ENCODE measurements at places on chromosomes 1 and 21. TPM values are rescaled to one million over a fixed set of nuclear protein-coding genes. Genes with fewer than 3 reads are reported as not detected.

DNA sequence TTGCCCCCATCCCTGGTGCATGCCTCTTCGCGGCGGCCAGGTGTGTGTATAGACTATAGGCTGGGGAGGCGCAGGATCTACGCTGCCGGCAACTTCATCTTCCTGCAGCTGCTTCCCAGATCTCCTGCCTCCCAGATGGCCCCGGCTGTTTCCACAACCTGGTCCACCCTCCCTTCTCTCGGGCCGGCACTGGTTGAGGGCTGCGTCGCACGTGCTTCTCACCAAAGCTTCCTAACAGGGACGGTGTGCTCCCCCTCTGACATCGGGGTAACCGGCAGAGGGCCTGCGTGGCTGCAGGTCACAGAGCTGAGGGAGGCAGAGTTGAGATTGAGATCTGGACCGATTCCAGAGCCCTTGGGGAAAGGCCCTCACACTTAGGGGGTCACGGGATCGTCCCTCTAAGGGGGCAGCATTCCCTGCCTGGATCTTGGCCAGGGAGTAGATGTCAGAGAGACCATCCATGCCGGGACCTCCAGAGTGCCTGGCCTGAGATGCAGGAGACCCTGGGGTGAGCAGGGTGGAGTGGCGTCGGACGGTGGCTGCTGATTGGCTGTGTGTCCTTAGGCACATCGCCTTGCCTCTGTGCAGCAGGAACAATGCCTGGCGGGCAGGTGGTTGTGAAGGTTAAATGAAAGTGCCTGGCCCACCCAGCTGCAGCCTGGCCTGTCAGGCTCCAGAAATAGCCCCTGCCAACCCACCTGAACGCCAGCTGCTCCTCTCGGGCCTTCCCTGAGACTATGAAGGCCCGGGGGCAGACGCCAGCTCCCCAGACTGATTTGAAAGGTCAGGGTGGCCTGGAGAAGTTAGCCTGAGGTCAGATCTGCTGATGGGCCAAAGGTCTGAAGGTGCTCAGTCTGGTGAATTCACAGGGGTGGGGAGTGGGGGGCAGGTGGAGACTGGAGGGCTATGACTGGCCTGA is 6.1 kb upstream of the MASP2 start:
- DNase-seq: no peak
- H3K36me3 ChIP-seq: peaks cover 10% of the 10 kb centered on the region
- H3K27me3 ChIP-seq: no peaks in the 10 kb centered on the region

DNA sequence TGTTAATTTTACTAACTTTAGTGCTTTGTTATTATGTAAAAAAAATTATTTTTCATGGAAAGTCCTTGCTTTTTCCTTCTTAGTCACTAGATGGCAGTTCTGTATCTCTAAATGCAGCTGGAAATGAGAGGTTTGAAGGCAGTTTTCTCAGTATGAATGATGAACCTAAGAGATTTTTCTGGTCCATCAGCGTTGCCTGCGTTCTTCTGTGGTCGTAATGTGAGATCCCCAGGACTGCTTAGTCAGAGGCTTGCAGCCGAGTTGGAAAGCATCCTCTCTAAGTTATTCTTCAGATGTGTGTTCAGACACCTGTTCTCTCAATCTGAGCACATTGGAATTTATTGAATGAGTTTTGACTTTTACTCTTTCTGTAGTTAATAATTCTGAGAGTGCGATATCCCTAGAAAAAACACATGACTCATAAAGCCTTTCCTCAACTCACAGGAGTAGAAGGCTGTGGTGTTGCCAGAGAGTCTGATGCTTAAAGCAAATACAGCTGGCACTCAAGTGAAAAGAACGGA is 99.3 kb downstream of the FMN2 start:
- no peak overlapping the region for H3K4me3 ChIP-seq
- no peak for DNase-seq
- no peaks in the 10 kb centered on the region for H3K4me1 ChIP-seq

DNA sequence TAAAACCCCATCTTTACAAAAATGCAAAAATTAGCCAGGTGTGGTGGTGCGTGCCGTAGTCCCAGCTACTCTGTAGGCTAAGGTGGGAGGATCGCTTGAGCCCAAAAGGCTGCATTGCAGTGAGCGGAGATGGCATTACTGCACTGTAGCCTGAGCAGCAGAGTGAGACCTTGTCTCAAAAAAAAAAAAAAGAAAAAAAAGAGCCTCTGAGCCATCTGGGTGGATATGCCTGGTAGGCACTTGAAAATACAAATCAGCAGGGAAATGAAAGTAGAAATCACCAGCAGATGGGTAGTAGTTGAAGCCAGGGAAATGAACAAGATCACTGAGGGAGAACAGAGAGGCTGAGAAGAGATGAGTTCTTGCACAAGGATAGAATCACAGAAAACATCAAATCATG is 131.0 kb upstream of the HMCN1 start:
- no peak for DNase-seq
- no peak overlapping the region for H3K27ac ChIP-seq
- no peaks in the 10 kb centered on the region for H3K4me1 ChIP-seq
- H3K36me3 ChIP-seq: no peaks in the 10 kb centered on the region
- H3K4me3 ChIP-seq: no peak overlapping the region
- no peaks in the 10 kb centered on the region for H3K27me3 ChIP-seq

GRCh38 chr1:30316056-30316455 is 407.3 kb downstream of the MATN1 start:
- no peak overlapping the region for H3K27ac ChIP-seq
- H3K36me3 ChIP-seq: no peaks in the 10 kb centered on the region
- H3K4me1 ChIP-seq: no peaks in the 10 kb centered on the region

DNA sequence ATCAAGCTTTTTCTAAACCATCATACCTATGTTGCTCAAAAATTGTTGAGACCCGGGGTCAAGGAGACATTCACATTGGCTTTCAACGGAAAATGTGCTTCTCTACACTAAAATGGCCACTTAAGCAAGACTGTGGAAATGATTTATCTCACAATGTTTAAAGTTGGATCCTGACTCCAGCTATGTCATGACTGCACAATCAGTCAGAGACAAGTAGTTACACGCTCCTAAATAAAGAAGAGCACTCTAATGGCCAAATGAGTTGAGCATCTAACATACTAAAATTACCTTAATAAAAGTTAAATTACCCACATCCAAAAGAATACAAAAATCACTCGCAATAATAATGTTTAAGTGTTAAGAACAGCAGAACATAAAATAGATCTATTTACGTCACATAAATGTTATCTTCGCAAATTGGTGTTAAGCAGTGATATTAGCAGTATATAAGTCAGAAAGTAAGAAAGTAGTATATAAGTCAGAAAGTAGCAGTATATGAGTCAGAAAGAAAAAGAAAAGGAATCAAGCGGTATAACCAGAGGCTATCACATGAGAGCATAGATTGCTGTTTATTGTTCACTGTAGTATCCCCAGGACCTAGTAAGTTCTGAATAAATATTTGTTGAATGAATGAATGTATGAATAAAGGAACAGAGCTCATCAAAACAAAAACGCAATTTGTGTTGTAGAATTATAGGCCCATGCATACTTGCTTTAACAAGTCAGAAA is 28.4 kb downstream of the ZNF281 start:
- H3K27ac ChIP-seq: no peak overlapping the region
- no peak for DNase-seq
- H3K27me3 ChIP-seq: no peaks in the 10 kb centered on the region
- no peaks in the 10 kb centered on the region for H3K36me3 ChIP-seq
- peaks cover 9% of the 10 kb centered on the region for H3K4me1 ChIP-seq

DNA sequence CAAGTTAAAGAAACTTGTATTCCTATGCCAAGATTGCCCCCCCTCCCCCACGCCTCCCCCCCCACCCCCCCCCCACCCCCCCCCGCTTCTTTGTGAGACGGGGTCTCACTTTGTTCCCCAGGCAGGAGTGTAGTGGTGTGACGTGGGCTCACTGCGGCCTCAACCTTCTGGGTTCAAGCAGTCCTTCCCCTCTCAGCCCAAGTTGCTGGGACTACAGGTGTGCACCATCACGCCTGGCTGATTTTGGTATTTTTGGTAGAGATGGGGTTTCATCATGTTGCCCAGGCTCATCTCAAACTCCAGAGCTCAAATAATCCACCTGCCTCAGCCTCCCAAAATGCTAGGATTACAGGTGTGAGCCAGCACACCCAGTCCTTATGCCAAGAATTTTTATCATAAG is 136.6 kb downstream of the POU2F1 start:
- H3K27me3 ChIP-seq: no peaks in the 10 kb centered on the region
- H3K4me1 ChIP-seq: no peaks in the 10 kb centered on the region
- no peak for DNase-seq
- H3K4me3 ChIP-seq: no peak overlapping the region

SLC37A1 gene
- 19.2 TPM for total RNA-seq

RAP1GAP gene
- 0.17 TPM for total RNA-seq

DNA sequence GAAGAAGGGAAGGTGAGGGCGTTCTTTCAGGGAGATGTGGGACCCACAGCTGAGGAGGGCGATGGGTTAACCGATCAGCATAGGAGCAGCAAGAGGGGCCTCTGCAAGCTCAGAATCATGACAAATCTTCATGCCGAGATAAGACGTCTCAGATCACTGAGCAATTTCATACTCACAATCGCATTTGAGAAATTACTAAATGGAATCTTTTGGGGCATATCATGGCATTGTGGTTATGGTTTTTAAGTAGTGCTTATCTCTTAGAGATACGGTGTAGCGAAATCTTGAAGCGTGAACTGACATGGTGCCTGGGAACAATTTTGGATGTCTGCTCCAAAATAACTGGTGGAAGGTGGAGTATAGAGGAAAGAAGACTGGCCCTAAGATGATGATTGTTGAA is 6.2 kb downstream of the TNNT2 start:
- peaks cover 4% of the 10 kb centered on the region for H3K27me3 ChIP-seq
- no peaks in the 10 kb centered on the region for H3K4me1 ChIP-seq
- H3K4me3 ChIP-seq: no peak overlapping the region

GRCh38 chr1:6360117-6360496 is 33.5 kb downstream of the ACOT7 start:
- H3K36me3 ChIP-seq: peaks cover 14% of the 10 kb centered on the region
- peak overlapping the region; percentile 96 for H3K27ac ChIP-seq
- H3K27me3 ChIP-seq: no peaks in the 10 kb centered on the region
- H3K4me3 ChIP-seq: peak overlapping the region; percentile 65
- H3K4me1 ChIP-seq: peaks cover 69% of the 10 kb centered on the region
- DNase-seq: no peak

CFHR2 gene
- total RNA-seq: not detected

- peaks cover 6% of the 10 kb centered on the region for H3K4me1 ChIP-seq
- no peak overlapping the region for H3K4me3 ChIP-seq
- peaks cover 11% of the 10 kb centered on the region for H3K36me3 ChIP-seq
- DNase-seq: no peak
- H3K27me3 ChIP-seq: no peaks in the 10 kb centered on the region
Observed at GRCh38 chr1:214326406-214326805, 45.4 kb downstream of the SMYD2 start.

- H3K4me3 ChIP-seq: no peak overlapping the region
- peaks cover 38% of the 10 kb centered on the region for H3K4me1 ChIP-seq
- DNase-seq: no peak
- no peaks in the 10 kb centered on the region for H3K36me3 ChIP-seq
- no peak overlapping the region for H3K27ac ChIP-seq
Observed at GRCh38 chr1:67749844-67750690, 65.1 kb downstream of the GADD45A start.

GRCh38 chr1:10680487-10680886 is 116.0 kb downstream of the CASZ1 start:
- H3K27ac ChIP-seq: no peak overlapping the region
- no peaks in the 10 kb centered on the region for H3K36me3 ChIP-seq
- H3K27me3 ChIP-seq: no peaks in the 10 kb centered on the region
- no peak overlapping the region for H3K4me3 ChIP-seq

- H3K4me1 ChIP-seq: peaks cover 36% of the 10 kb centered on the region
- H3K27me3 ChIP-seq: no peaks in the 10 kb centered on the region
- H3K27ac ChIP-seq: no peak overlapping the region
- H3K4me3 ChIP-seq: no peak overlapping the region
- DNase-seq: no peak
Observed at GRCh38 chr1:16918371-16918770, 3.4 kb upstream of the CROCC start.

DNA sequence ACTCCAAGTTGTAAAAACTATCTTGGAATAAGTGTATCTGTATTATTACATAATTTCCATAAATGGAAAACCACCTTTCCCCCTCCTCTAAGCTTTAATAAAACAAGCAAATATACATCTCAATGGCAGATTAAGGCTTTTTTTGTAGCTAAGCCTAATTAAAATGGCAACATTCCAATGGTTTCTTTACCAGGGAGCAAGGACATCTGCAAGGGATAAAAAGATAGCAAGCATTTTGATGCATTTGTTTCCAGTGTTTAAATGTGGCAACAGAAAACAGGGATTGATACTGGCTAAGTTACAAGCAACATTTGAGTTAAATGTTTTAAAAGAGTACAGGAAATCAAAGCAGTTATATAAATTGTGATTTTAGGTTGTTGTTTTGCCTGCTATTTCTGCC is 1012.7 kb downstream of the ADGRL2 start:
- H3K4me1 ChIP-seq: no peaks in the 10 kb centered on the region
- no peak for DNase-seq
- H3K36me3 ChIP-seq: no peaks in the 10 kb centered on the region
- H3K27ac ChIP-seq: no peak overlapping the region

- H3K4me1 ChIP-seq: peaks cover 52% of the 10 kb centered on the region
- no peak overlapping the region for H3K27ac ChIP-seq
- H3K36me3 ChIP-seq: peaks cover 15% of the 10 kb centered on the region
- no peak for DNase-seq
Observed at GRCh38 chr1:235002706-235003300, 125.8 kb downstream of the TOMM20 start.

LRRC71 gene
- total RNA-seq: not detected

AMY1B gene
- not detected for total RNA-seq

- no peaks in the 10 kb centered on the region for H3K4me1 ChIP-seq
- no peak overlapping the region for H3K27ac ChIP-seq
- no peaks in the 10 kb centered on the region for H3K36me3 ChIP-seq
- H3K27me3 ChIP-seq: no peaks in the 10 kb centered on the region
Observed at GRCh38 chr1:17596186-17596585, 56.7 kb downstream of the ARHGEF10L start.

- no peak overlapping the region for H3K4me3 ChIP-seq
- H3K27ac ChIP-seq: peak overlapping the region; percentile 51
- H3K27me3 ChIP-seq: no peaks in the 10 kb centered on the region
- H3K4me1 ChIP-seq: peaks cover 13% of the 10 kb centered on the region
- DNase-seq: no peak
Observed at GRCh38 chr1:26771643-26772321, 16.0 kb upstream of the PIGV start.

Measured in activated CD4-positive, alpha-beta T cell treated with anti-CD3 and anti-CD28 coated beads, Interleukin-2, amount 10 ng/mL, durations not matched to agents 7 days and 5 days (primary cell).